ENCODE measurements at places on chromosomes 2 and 18. TPM values are rescaled to one million over a fixed set of nuclear protein-coding genes. Genes with fewer than 3 reads are reported as not detected.

PAX8 gene
- total RNA-seq, result 2.1 TPM

CTDP1 gene
- total RNA-seq, result 15.1 TPM

DNA sequence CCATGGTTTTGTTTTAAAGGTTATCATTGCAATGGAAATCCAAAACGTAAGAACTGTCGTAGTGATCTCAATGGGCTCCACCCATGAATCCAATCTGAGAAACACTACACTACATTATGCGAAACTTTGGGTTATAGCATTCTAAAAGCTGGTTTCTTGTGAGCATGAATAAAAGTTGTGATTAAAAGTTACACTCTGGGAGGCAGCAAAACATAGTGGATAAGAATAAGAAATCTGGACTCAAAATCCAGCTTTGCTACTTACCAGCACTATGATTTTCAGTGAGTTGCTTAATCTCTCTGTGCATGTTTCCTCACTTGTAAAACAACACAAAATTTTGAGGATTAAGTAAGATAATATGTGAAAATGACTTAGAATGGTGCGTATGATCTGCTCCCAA, 25.7 kb upstream of the THOC1 start:
- no peak for DNase-seq

DNA sequence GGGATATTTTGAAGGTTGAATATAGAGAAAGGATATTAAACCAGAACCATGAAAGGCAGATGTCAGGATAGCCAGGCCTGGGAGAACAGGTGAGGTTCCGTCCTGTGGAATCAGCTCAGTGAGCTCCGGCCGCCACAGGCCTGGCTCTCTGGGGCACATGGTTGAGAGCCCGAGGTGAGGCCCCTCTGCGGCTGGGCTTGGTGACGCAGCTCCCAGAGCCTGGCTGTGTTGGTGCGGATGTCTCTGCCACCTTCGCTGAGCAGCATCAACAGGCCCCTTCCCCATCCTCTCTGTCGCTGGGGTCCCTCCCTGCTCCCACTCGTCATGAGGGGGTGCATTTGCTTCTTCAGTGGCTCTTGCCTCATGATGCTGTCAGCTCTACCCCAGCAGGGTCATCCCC, 70.7 kb upstream of the PXDN start:
- no peak for DNase-seq

DNA sequence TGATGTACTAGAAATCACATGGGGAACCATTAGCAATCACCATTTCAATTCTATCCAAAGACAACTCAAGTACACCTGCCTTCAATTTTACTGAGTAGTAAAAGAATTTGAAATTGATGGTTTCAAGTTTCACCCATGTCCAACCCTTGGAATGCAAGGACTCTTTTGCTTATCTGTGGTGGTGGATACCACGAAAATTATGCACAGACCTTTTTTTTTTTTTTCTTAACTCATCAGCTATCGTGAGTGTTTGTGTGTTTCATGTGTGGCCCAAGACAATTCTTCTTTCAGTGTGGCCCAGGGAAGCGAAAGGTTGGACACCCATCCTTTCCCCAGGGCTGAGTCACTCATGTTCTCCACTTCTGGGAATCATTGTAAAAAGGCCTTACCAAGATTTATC, 23.1 kb downstream of the ID2 start:
- no peak for DNase-seq

DNA sequence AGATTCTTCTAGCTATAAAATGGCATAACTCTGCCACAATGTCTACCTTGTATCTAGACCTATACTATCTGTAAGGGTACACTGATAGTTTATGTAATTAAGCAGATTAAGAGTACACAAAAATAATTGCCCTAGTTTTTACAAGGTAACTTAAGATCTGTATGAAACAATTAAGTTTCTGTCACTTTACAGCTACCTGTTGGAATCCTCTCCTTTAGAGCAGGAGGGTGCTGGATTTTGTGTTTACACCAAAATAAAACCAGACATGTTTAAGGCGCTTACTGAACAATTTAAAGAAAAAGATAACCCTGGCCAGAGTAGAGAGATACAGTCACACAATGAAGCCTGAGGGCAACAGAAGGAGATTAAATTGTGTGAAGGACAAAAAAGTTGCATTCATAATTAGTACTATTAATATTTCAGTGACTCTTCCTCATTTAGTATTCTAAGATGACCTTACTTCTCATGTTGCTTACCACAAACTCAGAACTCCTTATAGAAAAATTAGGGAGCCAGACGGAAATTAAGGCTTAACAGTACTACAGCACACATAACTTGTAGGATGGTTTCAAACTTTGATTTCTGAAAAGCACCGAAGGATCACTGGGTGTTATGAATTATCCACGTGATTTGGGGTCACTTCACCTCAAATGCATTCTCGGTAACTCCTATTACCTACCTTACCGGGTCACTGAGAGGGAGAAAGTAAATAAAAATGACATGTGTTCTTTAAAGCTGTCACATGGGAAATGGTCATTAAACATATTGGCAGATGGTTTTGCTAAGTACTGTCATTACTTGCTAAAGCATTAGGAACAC, 1.0 kb downstream of the DARS1 start:
- DNase-seq, result no peak

All from K562 (cell line).